Glomerular endothelial cell (primary cell): ENCODE measurements at places on chromosomes 1 and 21. TPM values are rescaled to one million over a fixed set of nuclear protein-coding genes. Genes with fewer than 3 reads are reported as not detected.

The GBP7 gene
- total RNA-seq: not detected in 2 replicates

The CD84 gene
- total RNA-seq: not detected in 2 replicates

The EFNA3 gene
- total RNA-seq: 1.5 and 4.0 TPM in 2 replicates

The CD2 gene
- total RNA-seq: not detected in 2 replicates

The ASTN1 gene
- 0.05 TPM in 1 of 2 replicates, not detected in the other for total RNA-seq

The SHE gene
- 47.3 and 52.3 TPM in 2 replicates for total RNA-seq

The TMPRSS15 gene
- not detected in 2 replicates for total RNA-seq

The ZBTB17 gene
- 27.6 and 35.6 TPM in 2 replicates for total RNA-seq

The GJA9 gene
- total RNA-seq: not detected in 2 replicates

The FAM72A gene
- total RNA-seq: 3.9 and 5.3 TPM in 2 replicates

The OLFML3 gene
- 4.1 and 8.6 TPM in 2 replicates for total RNA-seq

The PROK1 gene
- total RNA-seq: not detected in 2 replicates

The BTBD19 gene
- total RNA-seq: 8.8 and 17.9 TPM in 2 replicates

The ANKRD65 gene
- 0.34 TPM in 1 of 2 replicates, not detected in the other for total RNA-seq

The RBP7 gene
- total RNA-seq: 0.68 TPM in 1 of 2 replicates, not detected in the other

The DIRAS3 gene
- 6.2 and 7.9 TPM in 2 replicates for total RNA-seq

The KIF17 gene
- 9.3 and 16.3 TPM in 2 replicates for total RNA-seq

The FMO2 gene
- not detected in 2 replicates for total RNA-seq

The CNN3 gene
- total RNA-seq: 267 and 275 TPM in 2 replicates

The CYP4A11 gene
- not detected in 2 replicates for total RNA-seq

The GJC2 gene
- 0.53 TPM in 1 of 2 replicates, not detected in the other for total RNA-seq

The MEX3A gene
- 10.5 and 11.6 TPM in 2 replicates for total RNA-seq

The SYT14 gene
- total RNA-seq: 1.8 and 8.7 TPM in 2 replicates

The CA6 gene
- total RNA-seq: not detected in 2 replicates

The GLIS1 gene
- total RNA-seq: 0.82 and 1.6 TPM in 2 replicates

The LYST gene
- total RNA-seq: 16.3 and 17.0 TPM in 2 replicates

The KCNK1 gene
- 0.70 and 1.7 TPM in 2 replicates for total RNA-seq

The EXTL1 gene
- 0.06 TPM in 1 of 2 replicates, not detected in the other for total RNA-seq

The POU3F1 gene
- not detected in 2 replicates for total RNA-seq

The SRSF10 gene
- 72.3 and 76.3 TPM in 2 replicates for total RNA-seq

The PKLR gene
- not detected in 2 replicates for total RNA-seq

The AUNIP gene
- total RNA-seq: 0.68 and 1.6 TPM in 2 replicates

The S100A1 gene
- not detected in 2 replicates for total RNA-seq

The VAV3 gene
- 10.1 and 16.4 TPM in 2 replicates for total RNA-seq

The FCRL4 gene
- total RNA-seq: not detected in 2 replicates

The MAP3K6 gene
- 13.6 and 17.9 TPM in 2 replicates for total RNA-seq

The KCNJ15 gene
- total RNA-seq: 3.0 and 16.7 TPM in 2 replicates

The C1orf226 gene
- 1.6 and 4.2 TPM in 2 replicates for total RNA-seq

The MAD2L2 gene
- total RNA-seq: 30.0 and 35.1 TPM in 2 replicates

The DIPK1A gene
- 1.3 and 3.1 TPM in 2 replicates for total RNA-seq

The FLG2 gene
- total RNA-seq: not detected in 2 replicates

The DENND2C gene
- total RNA-seq: 1.2 and 1.3 TPM in 2 replicates

The AMY1C gene
- total RNA-seq: not detected in 2 replicates
